Thyroid gland (tissue), 4 donors: ENCODE measurements at places on chromosomes 1 and 21. TPM values are rescaled to one million over a fixed set of nuclear protein-coding genes. Genes with fewer than 3 reads are reported as not detected.

The PTPN14 gene
- 33.3 TPM for total RNA-seq

DNA sequence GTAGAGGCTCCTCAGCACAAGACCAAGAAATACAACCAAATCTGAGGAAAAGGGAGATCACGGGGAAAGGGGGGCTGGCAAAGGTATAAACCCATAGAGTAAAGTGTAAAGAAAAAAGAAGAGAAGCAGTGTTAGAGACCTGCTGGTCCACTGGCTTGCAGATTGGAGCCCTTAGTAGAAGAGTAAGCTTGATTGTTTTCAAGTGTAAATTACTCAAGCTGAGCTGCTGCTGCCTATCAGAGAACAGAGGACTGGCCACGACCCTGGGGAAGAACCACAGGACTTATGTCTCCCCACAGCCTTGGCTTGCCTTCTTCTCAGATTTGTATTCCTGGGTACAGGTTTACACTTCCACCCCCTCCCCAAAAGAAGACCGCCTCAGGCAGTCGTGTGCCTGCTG is 294.2 kb downstream of the LMX1A start:
- no peak for DNase-seq
- H3K4me3 ChIP-seq = no peak overlapping the region
- no peaks in the 10 kb centered on the region for H3K4me1 ChIP-seq
- no peaks in the 10 kb centered on the region for H3K27me3 ChIP-seq
- H3K27ac ChIP-seq = no peak overlapping the region

DNA sequence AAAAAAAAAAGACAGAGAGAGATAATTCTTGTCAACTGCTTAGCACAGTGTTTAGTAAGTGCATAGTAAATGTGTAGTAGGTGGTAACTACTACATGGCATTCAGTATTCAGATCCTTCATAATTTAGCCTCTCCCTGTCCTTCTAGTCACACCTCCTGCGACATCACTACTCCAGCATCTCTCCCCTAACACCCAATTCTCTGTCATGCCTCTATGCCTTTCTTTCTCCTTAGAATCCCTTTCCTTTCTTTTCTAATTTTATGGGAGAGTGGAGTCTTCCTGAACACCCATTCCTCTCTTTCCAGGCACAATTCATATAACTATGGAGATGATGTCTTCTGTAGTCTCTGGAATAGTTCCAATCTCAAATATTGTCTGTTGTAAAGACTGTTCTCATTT is 3.9 kb upstream of the VPS72 start:
- no peaks in the 10 kb centered on the region for H3K27me3 ChIP-seq
- peaks cover 13% of the 10 kb centered on the region for H3K4me1 ChIP-seq
- no peak overlapping the region for H3K27ac ChIP-seq
- H3K36me3 ChIP-seq = no peaks in the 10 kb centered on the region

DNA sequence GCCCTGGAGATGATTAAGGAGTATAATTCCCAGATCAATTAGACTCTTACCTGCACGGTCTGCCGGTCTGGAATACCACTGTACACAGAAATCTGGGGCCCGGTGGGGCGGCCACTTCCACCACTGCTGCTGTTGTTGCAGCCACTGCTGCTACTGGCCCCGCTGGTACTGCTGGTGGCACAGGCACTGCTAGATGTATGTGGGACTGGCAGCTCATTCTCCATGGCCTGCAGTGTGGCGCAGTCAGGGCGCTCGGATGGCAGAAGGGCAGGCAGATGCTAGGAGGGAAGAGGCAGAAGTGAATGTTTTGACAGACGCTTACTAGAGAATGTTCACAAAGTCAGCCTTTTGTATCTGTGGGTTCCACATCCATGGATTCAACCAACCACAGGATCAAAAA is 54.4 kb upstream of the A3GALT2 start:
- no peaks in the 10 kb centered on the region for H3K36me3 ChIP-seq
- no peaks in the 10 kb centered on the region for H3K27me3 ChIP-seq
- H3K4me3 ChIP-seq = no peak overlapping the region

DNA sequence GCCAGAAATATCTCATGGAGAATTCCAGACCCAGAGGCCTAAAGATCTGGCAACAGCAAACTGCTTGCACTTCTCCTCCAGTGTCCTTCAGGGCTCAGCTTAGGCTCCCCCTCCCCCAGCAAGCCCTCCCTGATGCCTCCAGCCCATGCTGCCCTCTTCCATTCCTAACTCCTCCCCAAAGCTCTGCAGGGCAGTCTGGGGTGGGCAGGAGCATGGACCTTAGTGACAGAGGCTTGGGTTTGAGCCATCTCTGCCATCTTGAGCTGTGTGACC is 436.8 kb downstream of the PTPRU start:
- no peak overlapping the region for H3K4me3 ChIP-seq
- no peak for DNase-seq
- H3K36me3 ChIP-seq = no peaks in the 10 kb centered on the region
- H3K27ac ChIP-seq = no peak overlapping the region
- H3K27me3 ChIP-seq = no peaks in the 10 kb centered on the region

DNA sequence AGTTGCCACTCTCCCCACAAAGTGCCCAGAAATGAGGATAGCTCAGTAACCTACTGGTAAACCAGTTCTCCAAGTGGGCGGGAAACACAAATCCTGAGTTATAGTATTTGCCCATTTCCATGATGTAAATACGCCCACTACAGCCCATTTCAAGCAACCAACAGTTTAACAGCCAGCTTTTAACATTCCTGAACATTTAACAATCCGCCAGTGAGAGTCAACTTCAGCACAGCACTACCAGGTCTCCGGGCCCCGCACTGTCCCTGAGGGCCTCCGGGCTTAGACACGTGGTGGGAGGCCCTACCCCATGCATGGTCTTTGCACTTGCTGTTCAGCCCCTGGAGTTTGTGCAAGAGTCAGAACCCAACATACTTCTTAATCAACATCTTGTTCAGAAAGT is 132.0 kb upstream of the CTTNBP2NL start:
- peaks cover 14% of the 10 kb centered on the region for H3K4me1 ChIP-seq
- DNase-seq = no peak
- H3K27ac ChIP-seq = peak overlapping the region; percentile 52
- H3K36me3 ChIP-seq = no peaks in the 10 kb centered on the region
- no peak overlapping the region for H3K4me3 ChIP-seq

DNA sequence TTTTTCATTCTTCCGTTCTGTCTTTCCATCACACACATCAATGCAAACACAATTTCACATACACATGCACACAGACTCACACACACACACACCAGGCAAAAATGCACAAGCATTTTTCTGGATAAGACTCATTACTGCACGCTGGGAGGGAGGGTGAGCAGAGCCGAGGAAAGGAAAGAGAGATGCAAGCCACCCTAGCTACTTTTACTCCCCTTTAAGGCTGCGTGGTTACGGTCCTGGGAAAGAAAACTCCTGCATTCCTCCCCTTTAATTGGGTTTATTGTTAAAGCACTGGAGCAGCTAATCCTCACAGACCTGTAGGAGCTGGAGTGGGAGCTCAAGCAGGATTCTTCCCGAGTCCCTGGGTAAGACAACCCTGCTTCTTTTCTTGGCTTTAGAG is at the start of gene CAMK1G:
Gene CAMK1G, plus strand, starts transcription at position 307 of the 400 bp plus-strand sequence. CDS start 11,270 bp downstream, outside the sequence.
- no peak within 1 kb of the TSS for H3K4me3 ChIP-seq
- H3K4me1 ChIP-seq = peaks cover 17% of the 10 kb centered on the region
- H3K27ac ChIP-seq = no peak within 1 kb of the TSS
- no peaks in the 10 kb centered on the region for H3K27me3 ChIP-seq
- H3K36me3 ChIP-seq = no peaks in the 10 kb centered on the region
- DNase-seq = peak; percentile 33

- H3K4me3 ChIP-seq = no peak overlapping the region
- no peak for DNase-seq
- no peaks in the 10 kb centered on the region for H3K36me3 ChIP-seq
- H3K27ac ChIP-seq = no peak overlapping the region
- H3K4me1 ChIP-seq = no peaks in the 10 kb centered on the region
- H3K27me3 ChIP-seq = no peaks in the 10 kb centered on the region
Observed at GRCh38 chr1:55007625-55008024, 8.9 kb downstream of the BSND start.

GRCh38 chr21:34843562-34843961 is 174.8 kb downstream of the CLIC6 start:
- H3K27me3 ChIP-seq = no peaks in the 10 kb centered on the region
- peaks cover 51% of the 10 kb centered on the region for H3K4me1 ChIP-seq
- no peaks in the 10 kb centered on the region for H3K36me3 ChIP-seq
- H3K27ac ChIP-seq = peak overlapping the region; percentile 72
- no peak overlapping the region for H3K4me3 ChIP-seq

DNA sequence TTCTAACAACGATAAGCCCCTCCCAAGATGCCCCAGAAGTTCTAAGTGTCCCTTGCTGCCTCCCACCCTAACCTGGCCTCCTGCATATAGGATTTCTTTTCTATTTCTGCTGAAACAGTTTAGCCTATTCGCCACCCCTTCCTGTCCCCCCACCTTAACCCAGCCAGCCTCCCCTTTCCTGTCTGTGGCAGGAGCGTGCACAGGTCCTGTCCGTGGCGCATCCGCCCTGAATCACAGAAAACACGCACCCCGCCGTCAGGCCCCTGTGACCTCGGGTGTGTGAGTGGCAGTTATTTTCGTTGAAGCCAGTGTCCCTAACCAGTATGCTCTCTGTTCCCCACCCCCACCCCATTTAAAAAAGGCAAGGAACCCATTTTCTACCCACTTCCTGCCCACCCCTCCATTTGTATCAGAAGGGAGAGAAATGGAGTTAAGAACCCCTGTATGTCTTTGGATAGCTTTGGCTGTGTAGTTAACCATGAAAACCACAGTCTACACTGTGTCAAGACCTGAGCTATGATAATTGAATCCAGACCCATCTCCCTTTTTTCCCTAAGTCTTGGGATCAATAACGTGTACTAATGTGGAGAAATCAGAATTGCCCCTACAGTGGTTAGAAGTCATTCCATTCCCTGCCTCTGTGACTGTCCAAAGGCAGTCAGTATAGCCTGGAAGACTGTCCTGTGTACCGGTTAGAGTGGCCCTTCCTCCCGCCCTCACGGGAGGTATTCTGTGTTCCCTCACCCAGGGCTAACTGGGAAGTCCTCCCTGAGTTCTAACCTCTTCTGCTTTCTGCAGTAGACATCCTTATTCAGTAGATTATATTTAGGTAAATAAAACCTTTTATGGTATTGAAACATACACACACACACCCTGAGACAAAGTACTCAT is 1.8 kb downstream of the PLEKHO1 start:
- peak overlapping the region; percentile 72 for H3K27ac ChIP-seq
- no peaks in the 10 kb centered on the region for H3K27me3 ChIP-seq
- no peaks in the 10 kb centered on the region for H3K4me1 ChIP-seq
- DNase-seq = peak; percentile 18
- H3K4me3 ChIP-seq = no peak overlapping the region

GRCh38 chr1:41238311-41238988 is 3.7 kb downstream of the SCMH1 start:
- no peak overlapping the region for H3K4me3 ChIP-seq
- no peak for DNase-seq
- H3K27ac ChIP-seq = no peak overlapping the region
- no peaks in the 10 kb centered on the region for H3K27me3 ChIP-seq
- H3K4me1 ChIP-seq = peaks cover 15% of the 10 kb centered on the region

GRCh38 chr1:201656311-201657032 is 117.5 kb downstream of the NAV1 start:
- DNase-seq = peak; percentile 66
- H3K4me1 ChIP-seq = peaks cover 61% of the 10 kb centered on the region
- no peak overlapping the region for H3K4me3 ChIP-seq
- H3K27ac ChIP-seq = peak overlapping the region; percentile 63
- H3K36me3 ChIP-seq = no peaks in the 10 kb centered on the region

DNA sequence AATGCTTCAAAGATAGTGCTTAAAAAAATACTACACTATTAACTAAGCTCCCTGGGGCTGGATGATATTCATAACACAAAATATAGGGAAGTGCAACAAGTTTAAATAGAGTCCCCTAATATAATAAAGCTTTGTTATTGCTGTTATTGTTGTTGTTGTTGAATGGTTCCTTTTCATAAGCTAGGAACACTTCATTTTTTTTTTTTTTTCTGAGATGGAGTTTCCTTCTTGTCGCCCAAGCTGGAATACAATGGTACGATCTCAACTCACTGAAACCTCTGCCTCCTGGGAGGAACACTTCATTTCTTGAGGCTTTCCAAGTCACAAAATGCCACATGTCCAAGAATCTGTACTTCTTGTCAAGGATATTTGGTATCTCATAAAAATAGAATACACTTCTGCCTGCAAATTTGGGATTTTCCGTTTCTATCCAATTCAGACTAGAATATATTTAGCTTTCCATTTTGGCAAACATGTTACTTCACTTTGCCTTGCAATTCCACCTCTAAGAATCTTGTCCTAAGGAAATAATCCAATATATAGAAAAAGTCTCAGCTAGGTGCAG is 21.1 kb downstream of the WDR47 start:
- no peak for DNase-seq
- no peaks in the 10 kb centered on the region for H3K4me1 ChIP-seq
- H3K27ac ChIP-seq = no peak overlapping the region
- H3K4me3 ChIP-seq = no peak overlapping the region
- H3K27me3 ChIP-seq = no peaks in the 10 kb centered on the region

DNA sequence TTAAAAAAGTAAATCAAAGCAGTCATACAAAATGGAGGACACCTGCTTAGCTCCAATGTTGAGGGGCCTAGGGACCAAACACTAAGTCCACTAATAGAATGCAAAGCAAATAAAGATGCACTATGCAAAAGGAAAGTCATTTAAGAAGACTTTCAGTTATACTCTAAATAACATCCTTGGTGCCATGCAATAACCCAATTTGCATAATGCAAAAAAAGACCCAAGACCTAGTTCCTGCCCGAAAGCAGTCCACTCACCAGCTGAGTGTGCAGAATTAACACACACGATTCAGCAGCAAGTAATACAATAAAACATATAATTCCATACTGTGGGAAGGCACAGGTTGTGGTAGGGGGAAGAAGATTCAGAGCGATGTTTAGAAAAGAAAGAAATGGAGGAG is 101.8 kb downstream of the TGFBR3 start:
- no peak overlapping the region for H3K4me3 ChIP-seq
- H3K27me3 ChIP-seq = no peaks in the 10 kb centered on the region
- H3K36me3 ChIP-seq = no peaks in the 10 kb centered on the region
- no peak overlapping the region for H3K27ac ChIP-seq
- H3K4me1 ChIP-seq = peaks cover 37% of the 10 kb centered on the region
- no peak for DNase-seq

DNA sequence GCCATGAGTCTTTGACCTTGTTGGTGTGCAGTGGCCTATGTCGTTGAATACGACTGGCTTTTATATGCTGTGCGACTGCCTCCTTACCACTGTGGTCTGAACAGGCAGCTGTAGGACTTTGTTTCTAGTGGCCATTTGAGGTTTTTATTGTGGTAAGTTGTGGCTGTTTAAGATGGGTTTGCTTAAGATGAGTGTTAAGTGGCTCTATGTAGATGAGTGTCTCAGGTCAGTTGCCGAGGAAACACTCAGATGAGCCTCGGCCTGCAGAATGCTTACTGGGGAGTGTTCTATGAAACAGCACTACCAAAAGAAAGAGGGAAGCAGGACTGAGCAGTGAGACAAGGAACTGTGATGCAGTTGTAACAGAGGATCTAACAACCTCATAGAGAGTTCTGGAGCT is 14.9 kb upstream of the CD1C start:
- no peak for DNase-seq
- H3K4me1 ChIP-seq = no peaks in the 10 kb centered on the region
- no peak overlapping the region for H3K4me3 ChIP-seq
- H3K27ac ChIP-seq = no peak overlapping the region

GRCh38 chr1:114755006-114755931 is 2.5 kb downstream of the CSDE1 start:
- H3K4me3 ChIP-seq = no peak overlapping the region
- DNase-seq = no peak
- no peaks in the 10 kb centered on the region for H3K27me3 ChIP-seq
- peaks cover 35% of the 10 kb centered on the region for H3K4me1 ChIP-seq
- H3K36me3 ChIP-seq = no peaks in the 10 kb centered on the region
- no peak overlapping the region for H3K27ac ChIP-seq

GRCh38 chr1:53771648-53772047 is 32.7 kb upstream of the GLIS1 start:
- H3K27ac ChIP-seq = no peak overlapping the region
- H3K4me3 ChIP-seq = no peak overlapping the region
- H3K27me3 ChIP-seq = no peaks in the 10 kb centered on the region

The NUDT4B gene
- 48.8 TPM for total RNA-seq

The IFI44L gene
- 8.6 TPM for total RNA-seq
